Hepatocyte (in vitro differentiated cells): ENCODE measurements at places on chromosomes 6 and 20. TPM values are rescaled to one million over a fixed set of nuclear protein-coding genes. Genes with fewer than 3 reads are reported as not detected.

DNA sequence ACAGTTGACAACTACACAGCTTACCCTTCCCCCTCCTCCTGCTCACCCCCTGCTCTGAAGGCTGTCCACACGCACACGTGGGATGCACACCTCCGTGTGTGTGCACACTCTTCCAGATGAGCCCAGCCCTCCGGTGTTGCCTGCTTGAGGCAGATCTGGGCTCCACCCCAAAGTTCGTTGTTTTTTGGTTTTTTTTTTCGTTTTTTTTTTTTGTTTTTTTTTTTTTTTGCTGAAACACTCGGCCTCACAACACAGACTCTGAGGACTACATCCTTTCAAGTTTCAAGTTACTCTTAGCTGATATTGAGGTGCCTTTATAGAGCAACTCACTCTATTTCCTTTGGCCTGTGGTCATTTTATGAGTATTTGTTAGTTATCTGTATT is 88.2 kb downstream of the RREB1 start:
- no peak for DNase-seq

DNA sequence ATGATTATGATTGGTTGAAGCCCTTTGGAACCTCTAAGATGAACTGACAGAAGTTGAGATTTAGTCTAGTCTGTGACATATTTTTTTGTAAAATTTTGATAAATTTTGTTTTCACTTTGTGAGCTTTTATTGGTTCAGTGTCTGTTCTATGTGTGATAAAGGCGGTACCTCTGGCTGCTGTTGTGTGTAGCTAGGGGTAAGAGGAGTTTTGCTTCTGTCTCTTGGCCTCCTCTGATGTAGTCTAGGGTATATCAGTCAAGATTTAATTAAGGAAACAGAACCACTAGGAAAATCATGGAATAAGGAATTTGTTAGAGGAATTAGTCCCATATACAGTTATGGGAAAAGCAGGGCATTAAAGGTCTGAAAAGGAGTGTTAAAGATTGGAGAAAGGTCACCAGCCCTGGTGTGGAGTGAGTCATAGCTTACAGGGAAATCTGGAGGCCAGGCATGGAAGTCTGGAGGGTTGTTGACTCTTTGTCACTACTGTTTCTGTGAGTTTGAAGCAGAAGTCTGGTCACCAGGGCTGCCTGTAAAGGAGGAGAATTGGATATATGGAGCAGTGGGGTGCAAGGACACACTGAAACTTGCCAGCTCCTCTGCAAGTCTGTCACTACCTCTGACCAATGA is 28.5 kb downstream of the CDC5L start:
- DNase-seq, result peak; percentile 61

- no peak for DNase-seq
Measured at GRCh38 chr6:133467231-133467981, 226.2 kb downstream of the EYA4 start.

GRCh38 chr6:37100745-37101144 is 69.2 kb upstream of the PIM1 start:
- no peak for DNase-seq

- no peak for DNase-seq
Measured at GRCh38 chr20:62400021-62400420, 7.1 kb downstream of the CABLES2 start.

DNA sequence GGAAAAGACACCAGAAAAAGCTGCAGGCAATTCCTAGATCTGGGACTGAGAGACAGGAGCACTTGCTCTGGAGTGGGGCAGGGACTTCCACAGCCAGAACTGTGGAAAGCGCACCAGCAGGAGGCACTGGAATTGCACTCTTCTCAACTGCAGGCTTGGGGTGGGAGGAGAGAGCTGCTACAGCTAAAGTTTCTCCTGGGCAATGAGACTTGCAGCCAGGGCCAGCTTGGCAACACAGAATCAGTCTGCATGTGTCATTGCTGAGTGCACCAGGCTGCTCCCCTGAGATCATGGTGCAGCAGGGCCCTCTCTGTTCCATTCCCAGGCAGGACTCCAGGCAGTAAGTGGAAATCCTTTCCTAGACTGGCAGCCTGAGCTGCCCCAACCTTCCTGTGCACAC is 145.8 kb downstream of the INSM1 start:
- DNase-seq, result no peak

DNA sequence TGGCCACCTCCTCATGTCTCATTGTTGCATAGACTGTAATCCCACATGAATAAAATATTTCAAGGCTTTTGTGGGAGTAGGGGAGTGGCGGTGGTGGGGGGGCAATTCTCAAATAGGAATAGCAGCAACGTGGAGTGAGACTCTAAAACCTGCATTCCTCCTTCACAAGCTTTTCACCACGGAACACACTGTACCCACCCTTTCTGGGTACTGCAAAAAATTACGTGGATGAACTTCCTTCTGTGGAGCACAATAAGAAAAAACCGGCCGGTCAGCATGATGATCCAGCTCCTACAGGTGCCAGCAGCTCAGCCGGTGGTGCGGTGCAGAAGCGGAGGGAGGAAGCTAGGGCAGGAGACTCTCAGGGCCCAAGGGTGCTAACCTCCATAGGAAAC is 930 bp upstream of the RRAGD start:
- DNase-seq, result no peak

- no peak for DNase-seq
Measured at GRCh38 chr6:31225735-31226134, 46.2 kb downstream of the HLA-C start.

- peak; percentile 79 for DNase-seq
Measured at GRCh38 chr20:31833130-31833930, 12.1 kb downstream of the FOXS1 start.

GRCh38 chr6:105880030-105880492 is 206.1 kb upstream of the PRDM1 start:
- no peak for DNase-seq

DNA sequence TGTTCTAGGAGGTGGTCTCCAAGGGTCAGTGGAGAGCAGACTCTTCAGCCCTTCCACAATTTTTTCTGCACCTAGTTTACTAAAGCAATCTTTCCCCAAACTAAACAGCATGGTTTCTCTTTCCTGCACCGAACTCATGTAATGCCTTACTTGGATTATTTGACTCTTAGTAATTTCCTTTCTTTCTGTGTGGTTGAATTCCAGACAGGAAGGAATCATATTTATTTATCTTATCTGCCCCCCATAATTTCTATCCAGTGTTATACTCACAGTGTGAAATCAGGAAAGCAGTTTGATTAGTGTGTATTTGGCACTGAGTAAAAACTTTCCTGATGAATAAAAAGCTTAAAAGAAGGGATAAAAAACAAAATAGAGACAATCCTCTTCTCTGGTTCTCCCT is 140.3 kb upstream of the STMND1 start:
- DNase-seq, result no peak

- DNase-seq, result no peak
Measured at GRCh38 chr6:131765081-131765803, 42.6 kb upstream of the ENPP1 start.

- no peak for DNase-seq
Measured at GRCh38 chr6:167569879-167570278, 245.0 kb downstream of the TTLL2 start.

DNA sequence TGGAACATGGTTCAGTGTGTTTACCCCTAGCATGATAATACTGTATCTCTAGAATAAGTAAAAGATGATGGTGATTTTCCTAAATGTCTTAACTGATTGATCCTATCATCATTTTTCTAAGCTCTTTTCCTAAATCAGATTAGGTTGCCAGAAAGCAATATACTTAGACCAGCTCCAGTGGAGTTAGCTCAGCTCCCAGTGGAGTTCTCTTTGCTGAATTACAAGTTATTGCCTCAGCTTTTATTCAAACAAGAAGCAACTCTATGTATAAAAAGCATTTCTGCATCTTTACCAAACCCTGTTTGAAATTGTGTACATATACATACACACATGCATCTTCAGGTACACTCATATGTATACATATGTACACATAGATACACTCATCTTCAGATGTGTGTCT is 44.9 kb downstream of the SNX9 start:
- no peak for DNase-seq

GRCh38 chr6:77034161-77034560 is 429.1 kb downstream of the HTR1B start:
- DNase-seq, result no peak

DNA sequence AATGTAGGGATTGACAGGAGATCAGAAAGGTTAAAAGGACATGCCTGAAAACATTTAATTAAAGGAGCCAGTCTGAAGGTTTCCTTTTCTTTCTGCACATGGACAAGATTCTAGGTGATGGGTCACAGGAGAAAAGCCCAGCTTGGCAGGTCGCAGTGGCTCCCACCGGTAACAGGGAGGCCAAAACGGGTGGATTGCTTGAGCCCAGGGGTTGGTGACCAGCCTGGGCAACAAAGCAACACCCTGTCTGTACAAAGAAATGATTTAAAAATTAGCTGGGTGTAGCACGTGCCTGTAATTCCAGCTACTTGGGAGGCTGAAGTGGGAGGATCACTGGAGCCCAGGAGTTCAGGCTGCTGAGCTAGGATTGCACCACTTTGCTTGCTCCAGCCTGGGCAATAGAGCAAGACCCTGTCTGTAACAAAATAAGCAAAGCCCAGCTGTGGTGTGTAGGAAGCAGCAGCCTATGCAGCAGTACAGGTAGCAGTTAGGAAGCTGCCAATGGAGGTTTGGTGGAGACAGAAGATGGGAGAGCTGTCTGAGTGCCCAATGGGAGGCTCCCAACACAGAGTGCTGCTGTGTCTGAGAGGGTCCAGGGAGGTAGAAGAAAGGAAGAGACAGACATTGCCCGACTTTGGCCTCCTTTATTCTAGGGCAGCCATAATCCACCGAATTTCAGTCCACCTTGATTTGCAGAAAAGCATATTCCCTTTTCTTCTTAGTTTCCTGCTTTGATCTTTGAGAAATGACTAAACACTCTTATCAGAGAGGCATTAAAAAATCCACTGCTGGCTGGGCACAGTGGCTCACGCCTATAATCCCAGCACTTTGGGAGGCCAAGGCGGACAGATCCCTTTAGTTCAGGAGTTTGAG is 7.1 kb upstream of the AP5S1 start:
- no peak for DNase-seq

GRCh38 chr6:63444768-63445167 is 125.0 kb upstream of the LGSN start:
- DNase-seq, result no peak

DNA sequence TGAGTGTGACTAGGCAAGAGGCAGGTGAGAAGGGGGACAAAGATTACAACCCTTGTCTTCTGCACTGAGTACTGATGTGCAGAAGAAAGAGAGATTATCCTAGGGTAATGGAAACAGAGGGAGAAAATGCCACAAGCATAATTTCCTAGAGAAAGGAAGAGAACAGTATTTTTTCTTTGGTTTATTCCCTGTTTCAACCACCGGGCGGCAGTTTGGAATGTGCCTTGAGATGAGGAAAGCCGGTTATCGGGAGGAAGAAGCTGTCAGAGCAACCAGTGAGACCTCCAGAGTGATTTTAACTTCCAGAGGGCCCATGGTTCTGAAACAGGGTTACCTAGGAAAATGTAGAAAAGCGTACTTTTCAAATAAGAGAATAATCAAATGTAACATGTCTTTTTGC is 121.4 kb downstream of the REV3L start:
- DNase-seq, result peak; percentile 52

The CLVS2 gene
- under 0.01 and 0.07 TPM in 2 replicates for total RNA-seq

The LAMA4 gene
- total RNA-seq, result 18.9 and 19.1 TPM in 2 replicates
